ENCODE measurements at places on chromosomes 2 and 18.

DNA sequence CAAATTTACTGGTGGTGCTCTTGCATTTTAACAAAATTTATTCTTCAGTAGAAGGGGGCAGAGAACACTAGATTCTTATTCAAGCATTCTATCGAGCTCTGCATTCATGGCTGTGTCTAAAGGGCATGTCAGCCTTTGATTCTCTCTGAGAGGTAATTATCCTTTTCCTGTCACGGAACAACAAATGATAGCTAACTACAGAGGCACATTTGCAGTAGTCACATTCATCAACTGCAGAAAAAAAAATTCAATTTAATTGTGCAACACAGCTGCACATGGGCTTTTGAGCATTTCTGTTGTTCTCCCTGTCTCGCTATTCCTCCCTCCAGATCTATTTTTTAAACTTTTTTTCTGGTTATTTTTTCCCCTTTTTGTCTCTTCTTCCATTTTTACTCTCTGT, 13.0 kb upstream of the DLX1 start:
- DNase-seq = no peak

DNA sequence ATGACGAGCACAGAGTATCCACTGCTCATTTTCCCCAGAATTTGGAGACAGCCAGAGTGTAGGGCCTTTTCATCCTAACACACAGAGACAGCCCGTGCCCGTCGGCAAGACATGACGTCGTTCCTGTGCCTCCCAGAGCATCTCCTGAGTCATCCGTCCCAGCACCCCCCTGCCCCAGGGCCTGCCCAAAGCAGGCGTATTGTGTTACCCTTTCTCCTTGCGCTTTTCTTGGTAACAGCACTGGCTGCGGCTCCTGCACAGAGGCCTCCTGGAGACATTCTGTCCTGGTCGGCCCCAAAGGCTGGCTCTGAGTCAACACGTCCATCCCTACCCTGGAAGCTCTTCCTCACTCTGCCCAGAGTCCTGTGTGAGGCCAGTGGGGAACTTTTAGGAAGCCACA, 217.1 kb downstream of the KLHL29 start:
- DNase-seq = no peak

DNA sequence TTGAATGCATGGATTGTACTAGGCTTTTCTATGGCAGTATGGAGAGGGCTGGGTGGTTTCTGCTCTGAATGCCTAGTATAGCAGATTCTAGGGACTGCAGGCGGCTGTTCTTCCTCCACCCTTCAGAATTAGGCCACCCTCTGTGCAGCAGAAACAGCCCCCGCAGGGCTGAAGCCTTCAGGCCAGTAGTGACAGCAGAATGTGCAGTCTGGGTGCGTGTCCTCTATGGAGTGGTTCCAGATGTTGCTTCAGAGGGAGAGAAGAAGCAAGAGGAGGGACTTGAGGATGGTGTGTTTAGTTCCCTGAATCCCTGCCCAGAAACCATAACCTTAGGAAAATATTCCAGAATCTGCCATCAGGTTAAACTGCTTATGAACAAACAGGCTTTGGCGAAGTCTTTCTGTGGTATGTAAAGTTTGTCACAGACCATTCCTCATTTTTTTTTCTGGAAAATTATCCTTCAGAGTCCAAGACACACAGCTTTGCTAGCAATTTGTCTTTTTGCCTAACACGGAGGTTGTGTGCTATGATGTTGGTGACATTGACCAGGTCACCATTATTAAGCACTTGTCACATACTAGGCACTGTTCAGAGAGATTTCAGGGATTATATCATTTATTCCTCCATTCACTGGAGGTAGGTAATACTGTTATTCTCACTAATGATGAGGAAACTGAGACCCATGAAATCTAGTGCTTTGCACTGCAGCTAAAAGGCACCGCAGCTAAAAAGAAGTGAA, 21.1 kb downstream of the CASP10 start:
- DNase-seq = no peak

DNA sequence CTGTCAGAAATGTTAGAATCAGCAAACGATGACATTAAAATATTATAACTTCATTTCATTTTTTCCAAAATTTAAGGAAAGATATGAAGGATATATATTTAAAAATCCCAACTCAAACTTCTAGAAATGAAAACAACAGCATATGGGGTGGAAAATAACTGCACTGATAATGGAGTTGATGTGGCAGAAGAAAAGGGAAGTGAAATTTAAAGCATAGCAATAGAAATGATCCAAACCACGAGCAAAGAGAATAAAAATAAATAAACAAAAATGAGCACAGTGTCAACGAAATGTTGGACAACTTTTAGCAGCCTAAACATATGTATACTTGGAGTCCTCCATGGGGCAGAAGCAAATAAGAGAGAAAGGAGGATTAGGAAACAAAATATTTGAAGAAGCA, 280.2 kb downstream of the KCNJ3 start:
- DNase-seq = no peak

- no peak for DNase-seq
Measured at GRCh38 chr2:60337142-60337497, 216.3 kb downstream of the BCL11A start.

DNA sequence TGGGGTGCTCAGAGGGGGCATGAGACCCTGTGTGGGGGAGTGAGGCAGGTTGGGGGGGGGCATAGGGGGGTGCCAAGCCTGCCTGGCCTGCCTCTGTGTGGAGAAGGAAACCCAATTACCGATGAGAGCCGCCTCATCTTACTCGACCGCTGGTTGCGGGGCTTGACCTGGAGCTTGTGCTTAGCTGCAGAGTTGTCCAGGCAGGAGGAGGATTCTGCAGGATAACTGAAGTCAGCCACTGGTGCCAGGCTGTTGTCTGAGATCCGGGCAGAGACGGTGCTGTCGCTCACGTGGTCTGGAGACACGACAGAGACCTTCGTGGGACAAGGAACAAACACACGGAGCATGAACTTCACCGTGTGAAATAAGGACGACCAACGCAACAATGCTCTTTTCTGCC, 95.9 kb upstream of the MGAT4A start:
- DNase-seq = no peak
